ENCODE measurements at places on chromosomes 16 and 17.

- ATAC-seq, result peak; percentile 16
Measured at GRCh38 chr17:82316651-82317393, 586 bp downstream of the CD7 start.

DNA sequence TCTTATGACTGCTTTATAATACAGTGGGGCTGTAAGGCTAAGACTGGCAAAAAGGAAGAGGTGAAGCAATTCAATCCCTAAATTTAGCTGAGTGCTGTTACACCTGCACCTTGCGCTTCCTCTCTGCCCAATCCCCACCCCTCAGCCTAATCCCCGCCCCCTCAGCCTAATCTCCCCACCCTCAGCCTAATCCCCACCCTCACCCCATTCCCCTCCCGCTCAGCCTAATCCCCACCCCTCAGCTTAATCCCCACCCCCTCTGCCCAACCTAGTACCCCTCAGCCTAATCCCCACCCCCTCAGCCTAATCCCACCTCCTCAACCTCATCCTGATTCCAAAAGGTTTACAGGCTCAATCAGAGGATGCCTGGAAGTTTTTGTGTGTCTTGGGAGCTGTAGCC lies 155.5 kb downstream of the PMP22 start:
- ATAC-seq, result no peak

GRCh38 chr17:79795795-79796443 lies 958 bp downstream of the CBX8 start:
- no peak for ATAC-seq

- no peak for ATAC-seq
Measured at GRCh38 chr17:72297326-72298115, 176.7 kb downstream of the SOX9 start.

- ATAC-seq, result peak; percentile 55
Measured at GRCh38 chr17:28057731-28058246, 15.3 kb downstream of the NLK start.

- peak; percentile 6 for ATAC-seq
Measured at GRCh38 chr16:49854796-49855203, 1.1 kb downstream of the ZNF423 start.

- peak; percentile 69 for ATAC-seq
Measured at GRCh38 chr17:79087428-79088143, 13.0 kb downstream of the ENGASE start.

DNA sequence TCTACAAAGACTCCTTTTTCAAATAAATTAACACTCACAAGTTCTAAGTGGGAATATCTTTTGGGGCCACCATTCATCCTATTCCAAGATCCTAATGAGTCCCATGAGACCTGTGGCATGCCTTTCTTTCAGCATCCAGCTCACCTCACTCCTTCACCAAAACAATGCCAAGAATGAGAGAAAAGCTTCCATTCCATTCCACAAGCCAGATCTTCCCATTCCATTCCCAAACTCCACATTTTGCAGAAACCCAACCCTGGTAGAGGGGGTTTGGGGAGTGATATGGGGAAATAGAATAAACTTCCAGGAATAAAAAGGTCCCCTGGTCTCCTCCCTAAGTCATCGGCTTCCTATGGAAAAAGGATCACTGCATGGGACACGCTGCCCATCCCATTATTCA lies 392.2 kb downstream of the NPIPA8 start:
- no peak for ATAC-seq

DNA sequence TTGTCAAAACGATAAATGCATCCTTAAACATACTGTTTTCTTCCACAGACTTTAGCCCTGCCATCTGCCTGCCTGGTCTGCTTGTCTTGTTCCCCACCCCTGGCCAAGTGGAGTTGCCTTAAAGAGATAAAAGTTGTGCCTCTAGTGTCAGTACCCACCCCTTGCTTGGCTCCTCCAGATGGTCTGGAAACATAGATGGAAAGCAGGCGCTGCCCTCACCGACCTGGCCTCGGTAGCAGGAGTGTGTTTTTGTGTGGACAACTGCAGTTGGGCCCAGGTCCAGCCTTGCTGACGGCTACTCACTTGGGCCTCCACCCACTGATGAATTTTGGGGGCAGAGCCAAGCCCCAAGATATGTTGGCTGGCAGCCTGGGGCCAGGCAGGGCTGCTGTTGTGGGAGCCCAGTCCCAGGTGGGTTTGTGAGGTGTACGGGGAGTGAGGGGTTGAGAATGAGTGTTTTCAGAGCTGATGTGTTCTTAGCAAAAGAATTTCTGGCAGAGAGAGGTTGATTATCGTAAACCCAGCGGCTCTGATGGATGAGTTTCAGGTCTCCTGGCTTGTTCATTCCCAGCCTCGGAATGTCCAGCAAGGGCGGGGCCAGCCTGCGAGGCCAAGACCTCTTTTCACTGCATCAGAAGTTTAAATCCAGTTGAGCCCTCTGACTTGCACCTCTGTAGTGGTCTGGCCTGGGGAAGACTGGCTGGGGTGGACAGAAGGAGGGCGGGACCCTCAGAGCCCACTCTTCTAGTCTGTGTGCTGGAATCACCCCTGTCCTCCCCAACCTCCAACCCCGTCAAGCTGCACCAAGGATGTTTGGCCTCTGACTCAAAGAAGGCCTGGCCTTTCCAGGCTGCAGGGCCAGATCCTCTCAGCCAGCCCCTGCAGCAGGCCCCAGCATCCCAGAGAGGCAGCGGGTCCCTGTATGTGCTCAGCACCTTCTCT lies 179.7 kb downstream of the RAB11FIP4 start:
- ATAC-seq, result no peak

GRCh38 chr17:82356845-82357355 lies 2.1 kb upstream of the TEX19 start:
- peak; percentile 35 for ATAC-seq

DNA sequence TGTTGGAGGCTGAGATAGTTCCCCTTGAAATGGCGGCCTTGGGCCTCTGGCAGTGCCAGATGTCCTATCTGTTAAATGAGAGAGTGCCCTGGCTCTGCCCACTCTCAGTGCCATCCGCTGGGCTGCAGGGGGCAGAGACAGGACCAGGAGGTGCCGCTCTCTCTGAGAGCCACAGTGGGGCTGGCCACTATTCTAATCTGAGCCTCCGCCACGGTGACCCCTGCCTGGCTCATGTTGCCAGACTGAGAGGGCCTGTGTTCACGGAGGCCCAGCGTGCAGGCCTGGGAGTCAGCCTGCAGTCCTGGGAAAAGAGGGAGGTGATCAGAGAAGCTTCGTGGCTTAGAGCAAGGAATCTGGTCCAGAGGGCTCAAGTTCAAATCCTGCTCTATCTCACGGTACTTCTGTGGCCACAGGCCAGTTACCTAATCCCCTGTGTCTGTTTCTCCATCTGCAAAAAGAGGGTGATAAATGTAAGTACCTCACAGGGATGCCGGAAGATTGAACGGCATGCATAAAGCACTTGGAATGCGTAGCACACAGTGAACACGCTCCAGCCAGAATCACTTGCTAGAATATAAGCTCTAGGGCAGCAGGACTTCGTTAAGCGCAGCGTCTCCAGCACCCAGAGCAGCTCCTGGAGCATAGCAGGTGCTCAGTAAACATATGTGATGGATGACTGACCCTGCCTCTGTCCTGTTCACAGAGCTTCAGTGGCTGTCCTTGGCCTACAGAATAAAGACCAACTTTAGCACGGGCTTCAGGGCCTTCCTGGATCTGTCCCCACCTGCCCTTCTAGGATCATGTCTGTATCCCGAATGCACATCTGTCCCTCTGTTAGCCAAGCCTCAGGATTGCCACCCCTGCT lies 6.3 kb downstream of the ATP2A3 start:
- ATAC-seq, result no peak

- peak; percentile 65 for ATAC-seq
Measured at GRCh38 chr17:46929413-46929812, 6.5 kb downstream of the GOSR2 start.

DNA sequence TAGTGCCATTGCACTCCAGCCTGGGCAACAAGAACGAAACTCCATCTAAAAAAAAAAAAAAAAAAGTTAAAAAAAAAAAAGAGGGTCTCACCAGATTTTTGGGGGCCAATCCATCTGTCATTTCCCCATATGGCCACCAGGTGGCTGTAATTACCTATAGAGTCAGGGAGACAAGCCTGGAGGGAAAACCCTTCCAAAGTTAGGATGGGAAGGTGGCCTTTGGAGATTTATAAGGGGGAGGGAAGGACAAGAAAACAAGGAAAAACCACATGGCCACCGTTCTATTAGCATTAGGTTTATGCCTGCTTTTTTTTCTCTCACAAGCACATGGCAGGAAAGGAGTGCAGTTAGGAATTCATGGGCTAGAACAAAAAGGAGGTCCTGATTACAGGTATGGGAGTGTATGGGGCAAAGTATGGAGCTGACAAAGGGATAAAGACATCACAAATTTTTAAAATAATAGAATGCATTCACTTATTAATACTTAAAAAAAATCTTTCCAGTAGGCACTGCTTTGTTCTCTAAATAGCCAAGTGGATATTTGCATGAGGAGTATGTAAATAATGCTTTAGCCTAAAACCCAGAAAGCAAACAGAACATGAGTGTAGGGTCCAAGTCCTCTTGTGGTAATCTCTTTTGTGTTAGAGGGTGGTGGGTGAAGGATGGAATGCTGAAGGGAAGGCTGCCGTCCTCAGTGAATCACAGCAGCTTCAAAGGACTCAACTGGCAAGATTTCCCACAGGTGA lies 5.1 kb downstream of the CYB5D1 start:
- ATAC-seq, result no peak

GRCh38 chr16:57204675-57205074 lies 18.5 kb downstream of the RSPRY1 start:
- ATAC-seq, result no peak

DNA sequence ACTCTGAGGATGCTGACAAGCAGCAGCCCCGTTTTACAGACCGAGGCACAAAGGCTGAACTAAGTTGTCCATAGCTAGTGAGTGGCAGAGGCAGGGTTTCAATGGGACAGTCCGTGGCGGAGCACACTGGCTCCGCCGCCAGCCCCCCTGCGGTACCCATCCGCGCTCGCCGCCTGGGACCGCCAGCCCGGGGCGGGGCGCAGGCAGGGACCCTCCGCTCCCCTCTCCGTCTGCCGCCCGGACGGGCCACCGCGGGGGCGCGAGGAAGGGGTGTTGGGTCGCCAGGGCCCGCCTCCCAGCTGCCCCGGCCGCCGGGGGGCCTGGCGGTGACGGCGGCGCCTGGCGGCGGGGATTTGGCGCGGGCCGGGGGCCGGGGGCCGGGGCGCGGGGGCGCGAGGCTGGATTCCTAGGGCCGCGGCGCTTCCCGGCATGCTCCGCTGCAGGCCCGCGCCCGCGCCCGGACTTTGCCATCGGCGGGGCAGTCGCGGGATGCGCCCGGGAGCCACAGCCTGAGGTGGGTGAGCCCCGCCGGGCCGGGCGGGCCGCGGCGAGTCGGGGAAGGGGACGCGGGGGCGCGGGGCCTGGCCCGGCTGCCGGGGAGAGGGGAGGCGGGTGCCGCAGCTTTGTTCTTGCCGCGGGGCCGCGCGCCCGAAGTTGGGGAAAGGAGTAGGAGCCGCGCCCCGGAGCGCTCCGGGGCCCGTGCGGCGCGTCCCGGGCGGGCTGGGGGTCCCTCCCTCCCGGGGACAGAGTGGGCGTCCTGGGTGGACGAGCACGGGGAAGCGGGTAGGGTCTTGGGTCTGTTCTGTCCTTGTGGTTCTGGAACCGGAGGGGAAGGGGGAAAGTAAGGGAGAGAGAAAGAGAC lies at the start of gene TMEM98:
TSS of gene TMEM98 (plus strand) at position 430 of the 862 bp plus-strand sequence. CDS start 3,376 bp downstream, outside the sequence.
- peak; percentile 85 for ATAC-seq

- no peak for ATAC-seq
Measured at GRCh38 chr16:63187638-63188037, 1151.4 kb upstream of the CDH8 start.

- no peak for ATAC-seq
Measured at GRCh38 chr16:8812162-8812843, 14.7 kb downstream of the PMM2 start.

- ATAC-seq, result no peak
Measured at GRCh38 chr16:58318391-58318790, 23.6 kb upstream of the PRSS54 start.

- peak; percentile 0 for ATAC-seq
Measured at GRCh38 chr17:28716740-28717577, 709 bp downstream of the RAB34 start.

DNA sequence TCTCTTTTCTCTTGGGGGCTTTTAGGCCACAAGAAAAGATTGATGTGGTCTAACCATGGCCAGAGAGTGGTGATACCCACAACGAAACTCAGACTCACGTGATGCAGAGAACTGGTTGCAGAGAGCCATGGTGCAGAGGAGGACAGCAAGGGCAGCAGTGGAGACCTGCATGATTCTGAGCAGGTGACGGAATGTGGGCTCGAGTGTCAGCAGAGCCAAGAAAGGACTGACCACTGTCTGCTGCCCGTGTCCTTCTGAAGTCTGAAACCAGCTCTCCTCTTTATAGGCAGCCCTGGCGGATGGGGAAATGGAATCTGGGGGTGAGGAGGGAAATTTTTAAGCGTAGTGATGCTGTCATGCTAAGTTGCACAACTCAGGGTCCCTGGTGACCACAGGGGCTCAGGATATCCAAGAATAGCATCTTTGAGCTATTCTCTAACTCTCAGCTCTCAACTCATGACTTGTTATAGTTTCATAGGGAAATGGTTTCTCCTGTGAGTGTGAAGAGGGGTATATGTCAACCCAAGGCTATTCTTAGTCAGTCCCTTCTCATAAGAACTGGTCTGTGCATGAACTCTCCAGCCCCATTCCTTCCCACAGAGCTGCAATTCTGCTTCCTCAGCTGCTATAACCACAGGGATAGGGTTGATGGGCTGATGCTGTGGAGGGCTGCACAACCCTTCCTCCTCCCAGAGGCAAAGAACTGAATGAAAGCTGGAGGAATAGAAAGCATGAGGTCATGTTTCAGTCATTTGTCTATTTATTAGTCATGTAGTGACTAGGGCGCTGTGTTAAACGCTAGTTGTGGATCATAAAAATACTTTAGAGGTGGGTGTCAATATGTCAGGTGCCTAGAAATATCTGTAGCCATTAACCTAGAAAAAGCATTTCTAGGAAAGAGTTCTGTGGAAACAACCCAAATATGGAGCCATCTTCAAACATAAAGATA lies at the start of gene CCL3:
TSS of gene CCL3 (minus strand) at position 256 of the 949 bp plus-strand sequence. CDS start at position 171, 85 bp downstream.
- peak; percentile 59 for ATAC-seq

DNA sequence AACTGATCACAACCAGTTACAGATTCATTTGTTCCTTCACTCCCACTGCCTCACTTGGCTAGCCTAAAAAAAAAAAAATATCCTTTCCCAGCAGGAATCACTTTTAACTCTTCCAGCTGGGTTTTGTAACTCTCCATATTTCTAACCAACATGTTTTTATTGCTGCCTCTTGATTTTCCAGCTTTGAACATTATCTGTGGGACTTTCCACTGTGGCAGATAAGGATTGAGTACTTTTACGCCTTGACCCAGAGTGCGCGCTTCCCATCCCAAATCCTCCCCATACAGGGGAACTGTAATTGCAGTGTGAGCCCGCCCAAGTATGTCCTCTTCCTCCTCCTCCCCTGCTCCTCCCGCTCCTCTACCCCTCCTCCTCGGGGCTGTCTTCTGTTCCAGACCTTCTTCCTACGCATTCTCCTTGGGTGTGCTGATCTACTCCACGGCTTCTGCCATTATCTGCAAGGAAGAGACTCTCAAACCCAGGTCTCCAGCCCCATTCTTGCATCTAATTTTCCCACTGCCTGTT lies 43.4 kb downstream of the CYB5D2 start:
- no peak for ATAC-seq

- ATAC-seq, result peak; percentile 64
Measured at GRCh38 chr17:47246120-47246519, 7.5 kb upstream of the ITGB3 start.

- peak; percentile 53 for ATAC-seq
Measured at GRCh38 chr16:69112285-69113129, 7.1 kb downstream of the HAS3 start.
